ENCODE measurements at places on chromosomes 12 and 14.
A peak's percentile ranks its signal among the peaks of the same experiment; 100 is the strongest.

DNA sequence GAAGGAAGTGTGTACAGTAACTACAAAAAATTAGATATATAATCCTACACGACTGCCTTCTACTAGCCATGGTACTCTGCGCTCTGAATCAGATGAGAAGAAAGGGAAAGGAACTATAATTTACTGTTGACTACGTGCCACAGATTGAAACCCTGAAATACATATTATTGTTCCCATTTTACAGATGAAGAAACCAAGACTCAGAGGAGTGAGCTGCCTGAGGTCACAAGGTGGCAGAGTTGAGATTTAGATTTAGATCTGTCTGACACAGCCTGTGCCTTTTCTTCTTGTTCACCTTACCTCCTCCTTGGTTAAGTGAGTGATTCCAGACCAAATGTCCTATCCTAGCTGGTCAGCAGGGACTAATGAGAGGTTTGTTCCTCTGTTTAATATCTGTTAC is 61.6 kb upstream of the OR4E1 start:
- no peak for DNase-seq

DNA sequence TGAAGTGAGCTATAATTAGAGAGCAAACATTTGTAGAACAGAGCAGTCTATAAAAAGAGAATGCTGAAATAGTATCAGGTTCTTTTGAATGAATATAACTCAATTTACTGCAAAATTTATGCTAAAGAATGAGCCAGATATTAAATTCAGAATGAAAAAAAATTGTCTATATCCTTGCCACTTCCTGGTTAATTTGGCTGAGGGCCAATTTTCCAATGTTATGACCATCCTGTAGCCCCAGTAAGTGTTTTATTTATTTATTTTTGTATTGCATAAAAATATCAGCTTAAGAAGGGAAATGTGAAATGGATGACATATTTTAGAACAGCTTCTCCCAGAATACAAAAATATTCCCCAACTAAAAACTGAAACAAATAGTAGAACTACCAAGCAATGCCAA is 263.4 kb downstream of the SOX5 start:
- no peak for DNase-seq

GRCh38 chr14:69591317-69591716 is 16.6 kb upstream of the CCDC177 start:
- DNase-seq = no peak

- no peak for DNase-seq
Measured at GRCh38 chr14:34684578-34684977, 29.8 kb downstream of the CFL2 start.

GRCh38 chr14:56774503-56774902 is 35.8 kb downstream of the OTX2 start:
- no peak for DNase-seq

GRCh38 chr14:89600950-89601826 is 184.2 kb upstream of the FOXN3 start:
- DNase-seq = peak; percentile 65

DNA sequence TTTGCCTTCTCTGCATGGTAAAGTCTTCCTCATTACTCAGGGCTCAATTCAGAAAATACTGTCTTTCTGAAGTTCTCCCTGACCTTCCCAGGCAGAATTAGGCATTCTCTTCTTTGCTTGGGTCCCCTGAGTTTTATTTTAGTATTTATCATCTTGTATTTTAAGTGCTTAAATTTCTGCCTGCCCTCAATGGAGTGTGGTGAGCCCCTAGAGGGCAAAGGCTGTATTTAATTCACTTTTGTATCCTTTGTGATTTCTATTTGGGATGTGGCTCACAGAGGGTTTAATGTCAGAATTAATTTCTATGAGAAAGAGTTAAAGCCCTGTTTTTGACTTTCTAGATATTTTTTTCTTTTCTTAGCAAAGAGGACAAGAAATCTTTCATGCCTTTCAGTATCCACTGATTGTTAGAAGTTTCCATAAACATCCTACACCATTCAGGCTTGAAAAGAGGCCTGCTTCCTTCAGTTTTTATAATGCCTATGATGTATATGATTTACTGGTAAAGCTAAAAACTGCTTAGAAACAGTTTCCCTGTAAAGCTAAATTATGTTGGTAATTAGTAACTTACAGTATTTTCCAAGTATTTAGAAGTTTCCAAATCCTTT is 55.6 kb upstream of the PTPRB start:
- DNase-seq = no peak

GRCh38 chr12:89179245-89179644 is 173.1 kb downstream of the DUSP6 start:
- DNase-seq = no peak

GRCh38 chr14:35297706-35298105 is 5.5 kb downstream of the PSMA6 start:
- no peak for DNase-seq

- peak; percentile 94 for DNase-seq
Measured at GRCh38 chr12:48988030-48988649, 10.0 kb downstream of the WNT1 start.

DNA sequence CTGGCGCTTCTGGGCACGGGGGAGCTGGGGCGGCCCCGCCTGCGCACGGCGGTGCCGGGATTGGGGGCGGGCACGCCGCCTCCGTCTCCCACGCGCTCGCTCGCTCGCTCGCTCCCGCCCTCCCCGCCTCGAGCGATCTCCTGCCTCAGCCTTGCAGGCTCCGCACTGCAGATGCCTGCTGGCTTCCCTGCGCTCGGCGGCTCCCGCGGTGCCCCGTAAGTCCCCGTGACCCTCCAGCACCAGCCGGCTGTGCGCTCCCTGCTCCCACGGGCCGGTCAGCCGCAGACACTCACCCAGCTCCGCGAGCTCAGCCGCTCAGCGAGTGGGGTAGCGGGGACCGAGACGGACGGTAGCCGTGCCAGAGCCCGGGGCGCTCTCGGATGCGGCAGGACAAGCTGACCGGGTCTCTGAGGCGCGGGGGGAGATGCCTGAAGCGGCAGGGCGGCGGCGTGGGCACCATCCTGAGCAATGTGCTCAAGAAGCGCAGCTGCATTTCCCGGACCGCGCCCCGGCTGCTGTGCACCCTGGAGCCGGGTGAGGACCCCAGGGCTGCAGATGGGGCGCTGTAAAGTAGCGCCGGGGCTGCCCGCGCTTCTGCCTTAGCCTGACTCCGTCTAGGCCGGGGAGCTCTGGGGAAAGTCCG is at the start of gene TBC1D30:
Gene TBC1D30, plus strand, starts transcription at position 148 of the 643 bp plus-strand sequence. Its CDS starts 233 bp downstream, at position 381.
- peak; percentile 77 for DNase-seq

DNA sequence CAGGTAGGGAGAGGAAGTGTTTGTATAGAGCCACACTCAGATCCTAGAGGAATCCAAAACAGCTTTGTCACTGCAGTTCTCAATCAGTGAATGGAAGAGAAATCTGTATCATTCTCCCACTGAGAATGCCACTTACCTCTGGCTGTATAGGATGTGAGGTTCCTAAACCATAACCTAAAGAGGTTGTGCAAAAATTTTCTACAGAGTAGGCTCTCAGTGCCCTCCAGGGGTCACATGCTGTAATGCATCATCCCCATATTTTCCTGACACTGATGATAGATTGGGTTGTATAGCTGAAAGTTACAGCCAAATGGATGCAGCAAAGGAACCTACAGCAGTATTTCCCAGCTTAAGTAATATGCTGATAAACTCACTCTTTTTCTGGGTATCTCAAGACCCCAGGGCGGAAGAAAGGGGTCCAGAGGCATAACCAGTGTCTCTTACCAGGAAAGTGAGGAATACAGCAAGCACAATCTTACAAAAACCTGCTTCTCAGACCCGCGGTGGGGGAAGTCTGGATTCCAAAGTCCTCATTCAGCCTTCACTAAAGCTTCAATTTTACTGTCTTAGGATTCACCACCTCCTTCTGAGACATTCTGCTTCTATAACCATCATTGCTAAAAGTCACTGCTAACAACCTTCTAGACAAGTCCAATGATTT is 3.8 kb downstream of the BCDIN3D start:
- peak; percentile 70 for DNase-seq

GRCh38 chr12:4530982-4531586 is 7.6 kb upstream of the RAD51AP1 start:
- no peak for DNase-seq

DNA sequence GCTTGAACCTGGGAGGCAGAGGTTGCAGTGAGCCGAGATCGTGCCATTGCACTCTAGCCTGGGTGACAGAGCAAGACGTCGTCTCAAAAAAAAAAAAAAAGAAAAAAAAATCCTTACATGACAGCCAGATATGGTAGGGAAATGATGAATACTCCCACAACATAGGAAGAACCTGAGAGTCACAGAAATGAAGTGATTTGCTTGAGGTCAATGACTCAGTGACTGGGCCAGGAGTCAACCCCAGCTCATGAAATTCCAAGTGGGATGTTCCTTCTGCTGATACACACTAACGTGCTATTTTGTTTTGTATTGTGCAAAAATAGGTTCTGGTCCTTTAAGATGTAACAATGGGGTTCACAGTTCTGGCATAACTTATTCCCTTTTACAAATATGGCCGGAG is 9.0 kb downstream of the RHOF start:
- DNase-seq = no peak

DNA sequence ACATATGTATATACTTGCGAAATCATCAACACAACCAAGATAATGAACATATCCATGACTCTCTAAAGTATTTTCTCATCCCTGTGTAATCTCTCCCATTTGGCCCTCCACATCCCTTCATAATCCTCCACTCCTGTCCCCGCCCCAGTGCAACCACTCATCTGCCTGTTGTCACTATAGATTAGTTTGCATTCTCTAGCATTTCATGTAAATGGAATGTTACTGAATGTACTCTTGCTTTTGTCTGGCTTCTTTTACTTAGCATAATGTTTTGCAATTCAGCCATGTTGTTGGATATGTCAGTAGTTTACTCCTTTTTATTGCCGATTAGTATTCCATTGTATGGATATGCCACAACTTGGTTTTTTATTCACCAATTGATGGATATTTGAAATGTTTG is 99.1 kb downstream of the BICD1 start:
- no peak for DNase-seq

DNA sequence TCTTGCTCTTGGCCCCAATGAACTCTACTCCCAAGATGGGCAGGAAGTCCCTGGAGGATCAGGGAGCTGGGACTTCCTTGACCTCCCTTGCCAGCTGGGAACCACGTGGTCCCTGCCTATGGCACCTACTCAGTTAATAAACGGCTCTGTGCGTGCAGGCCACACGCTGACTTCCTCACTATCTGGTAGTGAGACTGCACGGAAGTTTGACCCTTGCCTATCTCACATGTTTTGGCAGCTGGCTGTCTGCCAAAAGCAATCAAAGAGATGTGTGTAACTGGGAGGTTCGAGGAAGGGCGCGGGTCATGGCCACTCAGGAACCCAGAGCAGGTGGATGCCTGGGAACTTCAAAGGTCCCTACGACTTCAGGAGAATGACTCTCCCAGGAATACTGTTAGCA is 57.9 kb downstream of the RFLNA start:
- DNase-seq = no peak

Data from islet precursor cell (in vitro differentiated cells).